Activated CD8-positive, alpha-beta memory T cell treated with anti-CD3 and anti-CD28 coated beads for 1 hour (primary cell): ENCODE measurements at places on chromosomes 11 and 22.

DNA sequence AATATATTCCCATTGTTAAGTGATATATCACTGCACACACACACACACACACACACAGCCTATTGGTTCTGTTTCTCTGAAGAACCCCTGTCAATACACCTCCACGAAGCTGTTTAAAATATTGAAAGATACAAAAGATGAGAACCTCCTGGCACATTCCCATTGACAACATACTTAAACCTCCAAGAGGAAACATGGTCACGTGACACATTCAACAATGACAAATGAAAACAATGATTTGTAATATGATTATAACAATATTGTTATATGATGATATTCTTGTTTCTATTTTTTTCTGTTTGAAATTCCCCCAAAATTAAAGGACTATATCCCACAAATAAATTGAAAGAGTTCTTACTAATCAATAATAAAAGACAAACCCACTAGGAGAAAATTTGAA lies 1344.9 kb downstream of the BRD1 start:
- no peak for DNase-seq

DNA sequence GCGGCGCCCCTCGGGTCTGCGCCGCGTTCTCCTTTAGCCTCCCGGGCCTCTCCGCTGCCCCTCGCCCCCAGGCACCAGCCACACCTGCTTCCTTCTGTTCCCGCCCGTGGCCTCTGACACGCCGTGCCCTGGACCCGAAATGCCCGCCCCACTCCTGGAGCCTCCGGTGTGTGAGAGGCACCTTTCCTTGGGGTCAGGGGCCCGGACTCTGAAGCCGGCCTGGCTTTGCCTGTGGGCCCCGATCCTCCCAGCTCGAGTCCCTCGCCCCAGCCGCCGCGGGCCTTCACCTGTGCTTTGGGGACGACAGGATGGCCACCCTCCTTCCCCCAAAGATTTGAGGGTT lies 661 bp upstream of the CDPF1 start:
- no peak for DNase-seq

- no peak for DNase-seq
Observed at GRCh38 chr11:37280200-37280599, 682.2 kb upstream of the RAG2 start.

GRCh38 chr11:12066056-12066798 lies 44.2 kb upstream of the MICAL2 start:
- no peak for DNase-seq

DNA sequence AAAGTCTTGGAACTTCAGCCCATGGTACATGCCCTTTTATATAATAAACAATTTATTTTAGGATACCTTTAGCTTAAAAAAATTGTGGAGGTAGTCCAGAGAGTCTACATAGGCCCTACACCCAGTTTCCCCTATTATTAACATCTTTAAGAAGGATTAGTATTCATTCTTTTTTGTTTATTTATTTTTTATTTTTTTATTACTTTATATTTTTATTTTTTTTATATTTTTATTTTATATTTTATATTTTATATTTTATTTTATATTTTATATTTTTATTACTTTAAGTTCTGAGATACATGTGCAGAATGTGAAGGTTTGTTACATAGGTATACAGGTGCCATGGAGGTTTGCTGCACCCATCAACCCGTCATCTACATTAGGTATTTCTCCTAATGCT lies 15.9 kb upstream of the ABTB2 start:
- DNase-seq = no peak

DNA sequence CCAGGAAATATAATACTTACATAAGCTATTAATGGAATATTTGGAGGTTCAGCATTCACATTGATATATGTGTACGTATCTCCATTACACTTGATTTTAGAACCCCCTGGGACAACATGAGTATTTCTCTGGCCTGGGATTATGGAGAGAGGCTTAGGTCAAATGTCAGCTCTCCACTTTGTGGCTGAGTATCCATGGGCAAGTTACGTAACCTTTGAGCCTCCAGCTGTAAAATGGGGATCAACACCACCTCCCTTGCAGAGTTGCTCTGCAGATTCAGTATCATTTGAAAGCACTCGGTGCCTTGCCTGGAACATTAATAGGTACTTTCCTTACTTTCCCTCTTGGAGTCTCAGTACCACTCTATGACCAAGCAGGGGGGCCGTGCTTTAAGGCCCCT lies 33.2 kb downstream of the C22orf31 start:
- no peak for DNase-seq

DNA sequence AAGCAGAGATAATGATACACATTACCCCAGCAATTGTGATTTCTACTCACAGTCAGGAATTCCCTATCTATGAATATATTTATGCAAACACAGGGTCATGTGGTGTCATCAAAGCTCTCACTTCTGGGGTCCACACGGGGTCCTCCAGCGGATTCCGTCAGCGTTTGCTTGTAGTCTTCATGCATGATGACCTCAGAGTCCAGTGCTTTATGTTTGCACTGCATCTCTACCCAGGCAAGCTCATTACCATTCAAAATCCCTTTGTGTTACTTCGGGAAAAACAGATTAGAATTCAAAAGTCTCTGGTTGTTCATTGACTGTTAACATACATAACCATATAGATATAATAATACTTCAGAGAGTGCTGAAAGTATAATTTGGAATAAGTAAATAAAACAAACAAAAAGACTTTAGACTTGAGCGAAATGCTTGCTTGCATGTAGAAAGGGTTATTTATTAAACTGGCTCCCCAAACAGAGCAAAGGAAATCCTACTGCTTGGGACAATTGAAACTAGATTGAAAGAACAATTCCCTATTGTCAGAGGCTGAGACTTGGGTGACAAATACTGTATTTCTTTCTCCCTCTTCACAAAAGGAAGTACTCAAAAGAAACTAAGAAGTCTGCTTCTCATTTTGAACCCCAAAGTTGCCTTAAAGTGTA lies 423.1 kb downstream of the ETS1 start:
- DNase-seq = no peak

GRCh38 chr22:49170053-49170452 lies 657.6 kb downstream of the BRD1 start:
- DNase-seq = no peak

- DNase-seq = no peak
Observed at GRCh38 chr11:46664612-46665011, 35.8 kb downstream of the ARHGAP1 start.

- no peak for DNase-seq
Observed at GRCh38 chr11:118918128-118918685, 7.5 kb downstream of the BCL9L start.
